Urinary bladder (tissue), 4 donors: ENCODE measurements at places on chromosomes 13 and 19. TPM values are rescaled to one million over a fixed set of nuclear protein-coding genes. Genes with fewer than 3 reads are reported as not detected.

DNA sequence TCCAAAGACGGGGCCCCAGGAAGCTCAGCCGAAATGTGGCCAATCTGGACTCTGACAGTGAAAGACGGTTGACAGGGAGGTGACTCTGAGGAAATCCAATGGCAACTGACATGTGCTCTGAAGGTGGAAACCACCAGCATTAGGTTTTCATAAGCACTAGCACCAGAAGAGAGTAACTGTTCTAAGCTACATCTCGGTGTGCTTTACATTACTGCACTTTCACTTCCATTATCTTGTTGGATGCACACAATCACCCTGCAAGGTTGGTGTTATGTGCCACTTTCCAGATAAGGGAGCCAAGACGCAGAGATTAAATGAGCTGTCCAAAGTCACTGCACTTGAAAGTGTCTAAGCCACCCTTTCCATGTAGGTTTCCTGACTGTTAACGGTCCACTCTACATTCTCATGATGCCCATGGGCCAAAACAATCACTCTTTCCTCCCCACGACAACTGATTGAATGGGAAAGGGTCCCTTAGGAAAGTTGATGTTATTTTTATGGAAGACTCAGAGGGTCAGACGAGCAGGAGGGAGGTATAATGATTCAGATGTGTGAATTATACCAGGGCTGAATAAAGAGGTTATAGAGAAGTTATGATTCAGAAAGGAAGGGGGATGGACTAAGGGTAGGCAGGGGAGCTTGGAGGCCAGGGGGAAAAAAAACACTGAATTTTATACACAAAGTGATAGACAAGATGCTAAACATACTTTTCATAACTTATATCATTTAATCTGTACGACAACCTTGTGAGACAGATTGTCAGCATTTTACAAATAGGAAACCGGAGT, 52.8 kb downstream of the RUBCNL start:
- DNase-seq: no peak

DNA sequence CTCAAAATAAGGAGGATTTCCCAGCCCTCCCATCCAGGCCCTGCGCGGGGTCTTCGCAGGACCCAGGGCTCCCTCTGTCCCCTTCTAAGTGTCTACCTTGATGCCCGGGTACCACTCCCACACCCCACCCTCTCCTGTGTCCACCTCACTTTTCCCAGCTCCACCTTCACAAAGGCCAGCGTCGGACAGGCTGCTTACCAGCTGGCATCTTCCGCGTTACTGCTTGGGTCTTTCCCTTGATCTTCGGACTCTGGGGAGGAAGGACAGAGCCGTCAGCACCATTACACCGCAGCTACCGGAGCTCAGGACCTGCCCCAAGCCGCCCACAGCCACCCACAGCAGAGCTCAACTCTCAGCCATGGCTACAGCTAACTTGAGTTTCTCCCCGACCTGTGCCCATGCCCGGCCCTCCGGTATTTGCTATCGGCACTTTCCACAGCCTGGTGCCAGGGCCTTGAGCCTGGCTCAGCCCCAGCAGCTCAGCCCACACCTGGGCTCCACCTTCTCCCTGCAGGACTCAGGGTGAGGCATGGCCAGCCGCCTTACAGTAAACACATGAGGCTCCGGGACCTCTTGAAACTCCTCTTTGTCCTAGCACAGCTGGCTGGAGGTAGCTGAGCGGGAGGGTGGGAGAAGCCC, 3.8 kb downstream of the C13orf46 start:
- no peak for DNase-seq

DNA sequence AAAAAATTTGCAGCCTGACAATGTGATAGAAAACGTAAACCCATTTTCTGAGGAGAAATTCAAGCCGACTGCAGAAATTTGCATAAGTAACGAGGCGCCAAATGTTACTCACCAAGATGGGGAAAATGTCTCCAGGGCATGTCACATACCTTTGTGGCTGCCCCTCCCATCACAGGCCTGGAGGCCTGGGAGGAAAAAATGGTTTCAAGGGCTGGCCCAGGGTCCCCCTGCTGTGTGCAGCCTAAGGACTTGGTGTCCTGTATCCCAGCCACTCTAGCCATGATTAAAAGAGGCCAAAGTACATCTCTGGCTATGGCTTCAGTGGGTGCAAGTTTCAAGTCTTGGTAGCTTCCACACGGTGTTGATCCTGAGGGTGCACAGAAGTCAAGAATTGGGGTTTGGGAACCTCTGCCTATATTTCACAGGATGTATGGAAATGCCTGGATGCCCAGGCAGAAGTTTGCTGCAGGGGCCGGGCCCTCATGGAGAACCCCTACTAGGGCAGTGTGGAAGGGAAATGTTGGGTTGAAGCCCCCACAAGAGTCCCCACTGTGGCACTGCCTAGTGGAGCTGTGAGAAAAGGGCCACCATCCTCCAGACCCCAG, 1842.3 kb downstream of the PCDH9 start:
- no peak for DNase-seq

ZNF557 gene
- polyA plus RNA-seq: 2.4 TPM

- no peak for DNase-seq
Measured at GRCh38 chr13:33678084-33678483, 139.9 kb upstream of the RFC3 start.

TNFSF13B gene
- 3.8 TPM for polyA plus RNA-seq

- no peak for DNase-seq
Measured at GRCh38 chr19:40279761-40280607, 5.2 kb downstream of the AKT2 start.

- DNase-seq: no peak
Measured at GRCh38 chr19:33557196-33557595, 35.6 kb upstream of the PEPD start.

GRCh38 chr19:6023936-6024335, 46.0 kb upstream of the RANBP3 start:
- DNase-seq: no peak

TRMT1 gene
- polyA plus RNA-seq: 31.2 TPM

DNA sequence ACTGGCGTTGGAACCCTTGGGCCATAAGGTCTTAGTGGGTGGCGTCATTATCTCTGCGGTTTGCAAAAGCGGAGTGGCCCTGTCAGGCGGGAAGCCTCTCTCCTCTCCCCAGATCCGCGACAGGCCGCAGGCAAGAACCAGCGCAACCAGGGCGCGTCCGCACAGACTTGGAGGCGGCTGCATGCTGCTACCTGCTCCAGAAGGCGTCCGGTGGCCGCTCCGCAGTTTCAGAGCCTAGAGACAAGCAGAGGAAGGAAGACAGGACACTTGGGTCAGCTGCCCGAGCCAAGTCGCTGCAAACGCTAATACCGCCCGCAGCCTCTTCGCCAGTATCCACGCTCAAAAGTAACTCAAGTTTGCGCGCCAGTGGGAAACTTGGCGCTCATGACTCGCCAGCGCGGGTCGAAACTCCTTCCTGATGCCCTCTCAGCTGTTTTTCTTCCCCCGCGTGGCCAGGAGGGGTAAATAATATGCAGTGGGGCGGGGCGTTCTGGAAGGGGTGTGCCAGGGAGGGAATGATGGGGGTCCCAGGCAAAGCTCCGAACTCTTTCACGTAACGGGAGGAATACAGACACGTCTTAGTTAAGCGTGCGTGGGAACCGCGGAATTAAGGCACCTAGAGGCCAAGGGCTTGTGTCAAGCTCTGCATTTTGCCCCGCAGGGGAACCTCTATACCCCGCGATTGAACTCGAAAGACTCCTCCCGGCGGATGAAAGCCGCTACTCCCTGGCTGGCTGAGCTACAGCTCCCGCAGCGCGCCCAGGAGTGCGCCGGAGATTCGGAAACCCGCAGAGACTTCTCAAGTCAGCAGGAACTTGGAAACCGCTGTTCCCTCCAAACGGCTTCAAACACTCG, at the start of gene EDNRB:
EDNRB (minus strand) TSS at position 441 of the 855 bp plus-strand sequence; CDS start at position 183, 258 bp downstream.
- DNase-seq: no peak
